ENCODE measurements at places on chromosomes 2 and 18.

- no peak for DNase-seq
Observed at GRCh38 chr2:132549935-132550670, 119.9 kb downstream of the LYPD1 start.

DNA sequence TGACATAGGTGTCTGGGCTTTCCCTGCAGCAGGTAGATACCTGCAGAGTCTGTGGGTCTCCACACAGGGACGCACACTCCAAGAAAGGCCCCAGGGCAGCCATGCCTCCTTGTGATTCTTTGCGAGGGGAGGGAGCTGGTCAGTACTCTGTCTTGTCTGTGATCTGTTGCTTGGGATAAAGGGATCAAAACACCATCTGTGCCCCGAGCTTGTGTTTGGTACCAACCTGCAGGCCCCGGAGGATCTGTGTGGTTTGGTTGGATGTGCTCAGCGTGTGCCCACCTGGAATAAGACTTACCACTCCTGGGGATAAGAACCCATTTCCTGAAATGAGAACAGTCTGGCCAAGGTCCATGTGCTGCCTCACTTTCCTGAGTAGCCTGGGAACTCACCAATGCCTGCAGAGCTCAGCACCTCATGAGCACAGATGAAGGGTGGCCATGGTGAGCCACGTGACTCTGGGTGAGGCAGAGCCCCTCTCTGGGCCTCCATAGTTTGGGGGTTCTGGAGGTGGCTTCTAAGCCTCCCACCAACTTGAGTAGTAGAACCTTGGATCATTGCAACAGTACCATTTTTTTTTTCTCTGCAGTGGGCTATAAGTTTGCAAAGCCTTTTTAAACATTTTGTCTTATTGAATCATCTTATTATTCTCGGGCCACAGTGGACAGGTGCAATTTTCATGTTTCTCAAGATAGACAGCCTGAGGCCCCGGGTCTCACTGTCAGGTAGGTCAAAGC is 134.8 kb downstream of the DDX1 start:
- DNase-seq: no peak

- DNase-seq: no peak
Observed at GRCh38 chr2:99891428-99891780, 251.0 kb downstream of the AFF3 start.

- no peak for DNase-seq
Observed at GRCh38 chr2:20676353-20677215, 9.6 kb downstream of the GDF7 start.

GRCh38 chr18:59904011-59904601 is 4.3 kb downstream of the PMAIP1 start:
- DNase-seq: no peak

DNA sequence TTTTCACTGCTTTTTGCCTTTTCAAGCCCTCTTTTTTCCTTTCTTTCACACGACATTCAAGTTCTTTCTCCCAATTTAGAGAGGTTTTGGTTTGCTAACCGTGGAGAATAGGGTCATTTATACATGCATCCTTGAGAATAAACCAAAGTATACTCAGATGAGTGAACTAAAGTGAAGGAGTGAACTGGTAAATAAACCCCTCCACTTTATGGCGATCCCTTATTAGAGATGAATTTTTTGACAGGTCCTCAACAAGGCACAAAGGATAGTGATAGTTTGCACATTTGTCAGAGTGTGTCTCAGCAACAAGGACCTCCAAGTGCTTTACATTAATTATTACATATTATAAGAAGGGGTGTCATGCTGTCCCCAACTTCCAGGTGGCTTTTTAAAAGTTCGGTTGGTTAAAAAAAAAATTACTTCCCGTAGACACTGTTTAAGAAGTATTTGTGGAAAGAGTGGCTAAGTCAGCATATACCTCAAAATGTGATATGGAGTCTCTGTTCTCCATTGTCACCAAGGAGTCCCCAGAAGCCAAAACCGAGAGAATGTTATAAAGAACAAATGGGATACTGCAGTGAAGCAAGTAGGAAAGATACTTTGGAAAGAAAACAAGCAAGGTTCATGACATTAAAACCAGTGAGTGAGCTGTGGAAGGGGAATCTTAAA is 1.7 kb upstream of the SLC40A1 start:
- no peak for DNase-seq

DNA sequence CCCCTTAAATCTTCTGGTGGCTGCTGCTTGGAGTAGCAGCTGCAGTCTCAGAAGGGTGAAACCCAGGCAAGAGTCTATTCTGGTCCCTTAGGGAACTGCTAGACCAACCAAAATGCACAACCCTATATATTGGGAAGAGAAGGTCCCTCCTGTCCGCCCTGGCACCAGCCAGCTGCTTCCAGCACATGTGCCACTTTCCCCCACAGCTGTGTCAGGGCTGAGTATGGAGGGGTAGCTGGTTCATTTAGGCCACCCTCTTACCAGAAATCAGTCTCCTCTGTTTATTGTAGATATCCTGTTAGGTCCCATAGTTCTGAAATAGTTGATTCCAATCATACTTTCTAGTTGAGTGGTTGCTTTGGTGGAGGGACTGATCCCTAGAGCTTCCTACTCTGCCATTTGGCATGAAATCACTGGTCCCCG is 68.9 kb downstream of the BIRC6 start:
- no peak for DNase-seq

DNA sequence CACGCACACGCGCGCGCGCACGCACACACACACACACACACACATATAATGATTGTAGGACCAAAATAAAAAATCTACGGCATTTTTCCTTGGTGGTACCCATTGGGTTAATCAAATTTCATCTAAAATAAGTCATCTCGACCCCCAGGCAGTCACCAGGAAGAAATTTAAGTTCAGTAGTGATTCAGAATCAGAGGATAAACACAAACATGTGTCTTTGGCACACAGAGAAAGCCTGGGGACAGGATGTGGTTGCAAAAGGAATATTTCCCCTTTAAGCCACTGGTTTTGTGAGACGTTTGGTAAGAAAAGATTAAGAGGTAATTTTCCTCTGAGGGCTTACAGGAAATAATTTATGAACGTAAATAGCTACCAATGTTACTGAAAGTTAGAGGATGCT is 171.6 kb upstream of the PIEZO2 start:
- no peak for DNase-seq

DNA sequence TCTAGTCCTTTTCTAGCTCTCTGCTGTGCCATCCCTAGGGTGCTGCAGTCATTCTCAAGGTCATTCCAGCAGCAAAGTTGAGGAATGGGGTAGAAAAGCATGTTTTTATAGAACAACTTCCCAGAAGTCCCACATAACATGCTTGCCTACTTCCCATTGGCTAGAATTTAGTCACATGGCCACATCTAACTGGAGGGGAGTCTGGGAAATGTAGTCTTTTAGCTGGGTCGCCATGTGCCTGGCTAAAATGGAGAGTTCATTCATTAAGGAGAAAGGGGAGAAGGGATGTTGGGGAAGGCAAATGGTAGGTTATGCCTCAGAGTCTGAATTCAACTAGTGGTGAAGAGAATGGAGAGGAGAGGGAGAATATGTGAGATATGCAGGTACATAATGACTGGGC is 85.7 kb downstream of the SLC4A3 start:
- DNase-seq: no peak

DNA sequence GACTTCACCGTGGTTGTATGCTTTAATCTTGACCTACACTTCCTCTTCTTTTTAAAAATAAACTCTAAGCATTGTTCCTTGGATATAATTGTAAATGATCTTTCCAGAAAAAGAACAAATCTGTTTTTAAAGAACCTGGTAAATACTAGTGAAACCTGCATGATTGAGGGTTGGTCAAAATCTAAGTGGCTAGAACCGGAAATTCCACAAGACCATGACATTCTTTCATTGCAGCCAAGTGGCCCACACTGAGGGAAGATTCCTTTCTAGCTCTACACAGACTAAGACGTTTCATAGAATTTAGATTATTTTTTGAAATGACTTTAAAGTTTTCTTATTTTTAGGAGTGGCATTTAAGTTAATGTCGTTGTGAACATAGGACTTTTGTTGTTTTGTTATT is 356.7 kb downstream of the NYAP2 start:
- DNase-seq: no peak

DNA sequence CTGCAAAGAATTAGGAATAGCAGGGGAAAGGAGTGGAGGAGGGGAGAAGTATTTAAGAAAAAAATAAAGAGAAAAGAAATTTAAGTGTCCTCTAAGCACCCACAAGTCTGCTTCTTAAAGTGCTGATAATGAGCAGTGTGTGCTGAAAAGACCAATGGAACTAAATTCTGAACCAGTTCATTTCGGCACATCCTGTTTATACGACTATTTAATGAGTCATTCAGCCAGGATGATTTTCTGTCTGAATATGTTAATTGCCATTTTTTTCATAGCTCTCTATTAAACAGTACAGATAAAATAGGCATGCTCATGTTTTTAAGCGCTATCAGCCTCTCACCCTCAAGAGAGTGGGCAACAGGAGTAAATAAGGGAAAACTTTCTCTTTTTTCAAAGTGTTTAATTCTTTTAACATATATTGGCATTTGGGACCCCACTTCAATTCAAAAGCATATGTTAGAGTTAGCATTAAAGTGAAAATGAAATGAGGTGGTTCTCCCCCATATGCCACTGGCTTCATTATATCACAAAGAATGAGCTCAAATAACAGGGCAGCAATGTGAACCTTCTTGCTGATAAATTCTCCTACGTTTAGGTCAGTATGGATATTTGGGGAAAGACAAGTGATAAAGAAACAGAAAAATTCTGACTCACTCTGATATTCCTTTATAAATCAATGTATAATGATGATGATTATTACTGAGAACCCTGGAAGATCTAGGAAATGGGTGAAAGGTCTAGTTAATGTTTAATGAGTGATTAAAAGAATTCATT is 87.5 kb downstream of the TCF4 start:
- no peak for DNase-seq

- no peak for DNase-seq
Observed at GRCh38 chr2:120245520-120246332, 6.9 kb upstream of the RALB start.

DNA sequence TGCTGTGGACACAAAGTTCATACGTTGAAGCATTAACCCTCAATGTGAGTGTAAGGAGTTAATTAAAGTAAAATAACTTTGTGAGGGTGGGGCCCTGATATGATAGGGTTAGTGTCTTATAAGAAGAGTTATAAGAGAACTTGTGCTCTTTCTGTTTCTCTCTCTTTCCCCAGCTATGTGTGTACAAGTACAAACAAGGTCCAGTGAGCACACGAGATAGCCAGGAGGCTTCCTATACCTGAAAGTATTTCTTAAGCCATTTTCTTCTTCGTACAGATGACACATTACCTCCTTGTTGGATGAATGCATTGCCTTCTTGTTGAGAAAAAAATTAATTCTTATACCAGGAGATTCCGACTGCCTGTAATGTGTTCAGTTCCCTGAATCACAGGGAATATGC is 301.2 kb downstream of the PARD3B start:
- no peak for DNase-seq

GRCh38 chr2:179999000-179999399 is 8.1 kb downstream of the CWC22 start:
- DNase-seq: no peak

- DNase-seq: no peak
Observed at GRCh38 chr18:3328532-3328931, 66.6 kb downstream of the MYL12B start.

DNA sequence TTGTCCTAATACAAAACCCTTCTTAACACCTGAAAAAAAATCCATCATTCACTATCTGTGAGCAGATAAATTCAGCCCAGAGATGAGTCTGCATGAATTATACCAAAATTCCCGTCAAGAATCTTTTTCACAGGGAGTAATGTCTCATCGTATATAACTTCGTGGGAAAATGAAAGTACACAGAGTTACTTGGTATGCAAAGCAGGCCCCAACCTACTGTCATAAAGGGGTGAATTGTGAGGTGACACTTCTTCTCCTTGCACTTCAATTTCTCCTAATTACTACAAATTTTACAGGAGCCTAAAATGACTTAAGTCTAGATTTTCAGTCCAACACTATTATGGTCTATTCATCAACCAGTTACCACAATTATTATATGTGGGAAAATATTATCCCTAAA is 84.6 kb upstream of the CDH20 start:
- no peak for DNase-seq

DNA sequence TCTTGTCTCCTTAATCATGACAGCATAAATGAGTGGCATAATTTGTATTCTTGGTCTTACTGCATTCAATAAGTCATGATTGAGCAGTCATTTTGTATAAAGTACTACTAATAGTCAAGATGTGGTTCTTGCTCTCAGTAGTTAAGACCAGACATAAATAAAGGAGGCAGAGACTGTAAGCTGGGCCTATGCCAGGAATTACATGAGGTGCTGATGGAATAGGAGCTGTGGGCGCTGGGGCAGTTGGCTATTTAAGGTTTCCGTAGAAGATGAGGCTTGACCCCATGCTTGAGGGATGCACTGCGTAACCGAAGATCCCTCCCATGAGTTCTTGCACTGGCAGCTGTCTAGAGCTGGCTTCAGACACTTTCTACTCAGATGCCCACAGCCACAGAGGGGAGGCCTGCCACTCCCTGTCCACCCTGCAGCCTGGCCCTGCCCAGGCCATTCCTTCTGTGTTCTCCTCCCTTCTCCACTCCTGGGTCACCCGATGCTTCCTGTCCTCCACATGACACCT is 150.9 kb upstream of the REV1 start:
- DNase-seq: no peak

GRCh38 chr2:120432976-120433815 is 87.3 kb downstream of the INHBB start:
- DNase-seq: no peak

DNA sequence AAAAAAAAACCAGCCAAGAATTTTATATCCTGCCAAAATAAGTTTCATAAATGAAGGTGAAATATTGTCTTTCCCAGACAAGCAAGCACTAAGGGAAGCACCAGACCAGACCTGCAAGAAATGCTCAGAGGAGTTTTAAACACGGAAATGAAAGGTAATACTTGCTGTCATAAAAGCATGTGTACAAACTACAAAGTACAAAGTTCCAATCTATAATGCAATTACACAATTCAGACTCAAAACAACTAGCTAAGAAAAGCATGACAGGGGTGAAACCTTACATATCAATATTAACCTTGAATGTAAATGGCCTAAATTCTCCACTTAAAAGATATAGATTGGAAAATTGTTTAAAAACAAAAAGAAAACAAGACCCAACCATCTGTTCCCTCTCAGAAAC is 45.0 kb upstream of the ASXL3 start:
- no peak for DNase-seq

DNA sequence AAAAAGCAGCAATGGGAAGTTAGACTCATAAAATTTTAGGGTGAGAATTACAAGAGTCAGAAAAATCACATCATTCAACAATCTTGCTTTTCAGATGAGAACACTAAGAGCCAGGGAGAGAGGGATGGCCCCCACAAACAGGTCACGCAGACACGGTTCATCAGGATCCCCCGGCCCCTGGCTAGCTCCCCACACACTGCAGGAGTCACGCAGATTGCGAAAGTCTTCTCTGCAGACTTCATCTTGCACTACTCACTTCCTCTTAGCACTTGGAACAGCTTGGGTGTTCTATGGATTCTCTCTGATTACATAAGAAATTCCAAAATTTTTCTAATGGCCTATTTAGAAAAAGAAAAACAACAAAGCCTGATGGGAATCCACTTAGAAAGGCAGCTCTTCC is 21.6 kb upstream of the SULT1C2 start:
- DNase-seq: no peak

DNA sequence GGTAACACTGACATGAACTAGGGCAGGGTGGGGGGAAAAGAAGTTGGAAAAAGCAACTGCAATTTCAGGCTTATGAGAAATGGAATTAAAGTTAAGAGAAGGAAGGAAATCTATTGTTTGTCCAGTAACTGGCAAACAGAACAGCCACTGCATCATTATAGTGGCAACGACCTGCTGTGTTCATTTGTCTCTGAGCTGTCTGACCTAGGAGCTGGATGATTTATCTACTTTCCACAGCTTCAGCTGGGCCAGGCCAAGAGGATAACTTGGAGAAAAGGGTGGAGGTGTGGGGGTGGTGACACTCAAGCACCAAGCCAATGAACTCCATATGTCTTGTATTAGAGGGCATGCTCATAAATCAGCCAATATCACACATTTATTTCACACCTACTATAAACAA is 291.5 kb upstream of the KLHL29 start:
- DNase-seq: no peak
